ENCODE measurements at places on chromosomes 12 and 14.

GRCh38 chr12:1041478-1041877 lies 50.5 kb downstream of the ERC1 start:
- no peak for DNase-seq

- peak; percentile 78 for DNase-seq
Observed at GRCh38 chr14:60164712-60165546, at the start of gene DHRS7. TSS of gene DHRS7 (minus strand) at chr14:60165398. CDS start at chr14:60165309, 89 bp downstream.

DNA sequence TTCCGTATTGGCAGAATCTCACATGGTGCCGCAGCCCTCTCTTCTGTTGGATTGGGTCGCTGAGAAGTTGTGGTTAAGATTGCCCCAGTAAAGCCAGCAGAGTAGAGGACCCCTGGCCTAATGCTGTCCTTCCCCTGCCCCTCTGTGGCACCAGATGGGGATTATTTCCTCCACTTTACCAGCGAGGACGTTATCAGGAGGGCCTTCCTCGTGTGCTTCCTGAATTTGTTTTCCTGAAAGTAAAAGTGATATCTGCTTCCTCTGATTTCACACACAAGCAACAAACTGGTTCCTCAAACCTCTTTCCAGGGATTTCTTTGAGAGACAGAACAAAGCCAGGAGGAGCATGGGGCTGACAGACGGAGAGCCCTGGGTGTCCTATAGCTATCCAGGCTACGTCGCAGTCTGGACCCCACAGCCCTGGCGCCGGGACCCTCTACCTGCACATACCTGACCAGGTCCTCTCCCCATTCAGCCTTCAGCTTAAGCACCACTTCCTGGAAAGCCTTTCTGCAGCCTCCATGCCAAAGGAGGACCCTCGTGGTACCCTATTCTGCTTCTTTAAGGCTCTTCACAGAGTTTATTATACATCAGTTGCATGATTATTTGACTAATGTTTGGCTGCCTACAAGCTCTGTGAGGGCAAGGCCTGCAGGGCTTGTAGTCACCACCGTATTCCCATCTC lies 314.8 kb upstream of the FKBP4 start:
- no peak for DNase-seq

- DNase-seq: peak; percentile 36
Observed at GRCh38 chr12:79274501-79275064, 410.0 kb downstream of the SYT1 start.

DNA sequence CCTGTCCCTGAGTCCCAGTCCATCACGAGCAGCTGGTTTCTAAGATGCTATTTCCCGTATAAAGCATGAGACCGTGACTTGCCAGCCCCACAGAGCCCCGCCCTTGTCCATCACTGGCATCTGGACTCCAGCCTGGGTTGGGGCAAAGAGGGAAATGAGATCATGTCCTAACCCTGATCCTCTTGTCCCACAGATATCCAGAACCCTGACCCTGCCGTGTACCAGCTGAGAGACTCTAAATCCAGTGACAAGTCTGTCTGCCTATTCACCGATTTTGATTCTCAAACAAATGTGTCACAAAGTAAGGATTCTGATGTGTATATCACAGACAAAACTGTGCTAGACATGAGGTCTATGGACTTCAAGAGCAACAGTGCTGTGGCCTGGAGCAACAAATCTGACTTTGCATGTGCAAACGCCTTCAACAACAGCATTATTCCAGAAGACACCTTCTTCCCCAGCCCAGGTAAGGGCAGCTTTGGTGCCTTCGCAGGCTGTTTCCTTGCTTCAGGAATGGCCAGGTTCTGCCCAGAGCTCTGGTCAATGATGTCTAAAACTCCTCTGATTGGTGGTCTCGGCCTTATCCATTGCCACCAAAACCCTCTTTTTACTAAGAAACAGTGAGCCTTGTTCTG lies 41.6 kb downstream of the DAD1 start:
- DNase-seq: no peak

DNA sequence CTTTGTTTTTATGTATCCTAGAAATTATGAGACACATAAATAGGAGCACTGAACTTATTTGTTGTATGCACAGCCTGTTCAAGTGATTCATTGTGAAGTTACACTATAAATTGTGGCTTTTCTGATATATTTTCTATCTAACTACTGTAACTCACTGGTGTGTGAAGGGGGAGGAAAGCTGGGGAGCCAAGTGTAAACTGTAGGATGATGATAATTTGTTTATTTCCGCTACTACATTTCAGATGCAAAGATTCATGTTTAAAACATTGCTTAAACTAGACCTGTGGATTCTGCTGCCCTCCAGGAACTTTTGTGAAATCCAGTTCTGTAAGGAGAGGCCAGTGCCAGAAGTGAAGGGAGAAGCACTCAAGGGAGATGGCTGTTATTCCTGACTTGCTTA lies 3.3 kb downstream of the TMTC2 start:
- peak; percentile 19 for DNase-seq

DNA sequence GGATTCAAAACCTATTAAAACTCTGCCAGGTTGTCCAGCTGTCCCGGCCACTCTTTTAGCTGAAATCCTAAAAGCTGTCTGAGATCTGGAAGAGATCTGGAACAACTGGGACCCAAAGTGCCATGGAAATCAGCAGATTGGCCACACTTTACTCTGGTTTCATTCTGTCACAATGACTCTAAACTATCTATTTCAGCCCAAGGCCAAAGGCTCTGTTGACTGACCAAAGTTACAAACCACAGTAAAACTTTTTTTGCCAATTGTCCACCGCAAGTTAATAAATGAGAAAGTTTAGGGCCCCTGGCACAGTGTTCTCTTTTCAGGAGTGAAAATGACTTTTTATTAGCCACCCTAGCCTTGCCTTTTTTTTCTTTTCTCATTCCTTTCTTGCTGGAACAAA lies 113.4 kb upstream of the CPM start:
- DNase-seq: no peak

GRCh38 chr12:62862259-62862881 lies 72.6 kb downstream of the PPM1H start:
- DNase-seq: no peak

- peak; percentile 97 for DNase-seq
Observed at GRCh38 chr14:35384455-35385041, 20.0 kb downstream of the NFKBIA start.

DNA sequence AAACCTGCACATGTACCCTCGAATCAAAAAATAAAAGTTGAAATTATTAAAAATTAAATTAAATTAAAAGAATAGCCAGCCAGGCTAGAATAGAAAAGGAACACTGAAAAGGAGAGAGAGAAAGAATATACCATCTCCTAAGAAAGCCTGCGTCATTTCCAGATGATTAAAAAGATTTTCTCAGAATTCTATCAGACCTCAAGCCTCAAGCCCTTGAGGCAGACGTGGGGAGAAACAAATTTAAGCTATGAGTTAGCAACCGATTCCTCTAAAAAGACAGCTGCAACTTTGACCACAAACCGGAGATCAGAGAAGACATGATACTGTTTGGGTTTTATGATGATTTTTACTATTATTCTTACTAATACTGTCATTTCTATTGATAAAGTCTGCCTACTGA lies 138.3 kb downstream of the KSR2 start:
- no peak for DNase-seq

DNA sequence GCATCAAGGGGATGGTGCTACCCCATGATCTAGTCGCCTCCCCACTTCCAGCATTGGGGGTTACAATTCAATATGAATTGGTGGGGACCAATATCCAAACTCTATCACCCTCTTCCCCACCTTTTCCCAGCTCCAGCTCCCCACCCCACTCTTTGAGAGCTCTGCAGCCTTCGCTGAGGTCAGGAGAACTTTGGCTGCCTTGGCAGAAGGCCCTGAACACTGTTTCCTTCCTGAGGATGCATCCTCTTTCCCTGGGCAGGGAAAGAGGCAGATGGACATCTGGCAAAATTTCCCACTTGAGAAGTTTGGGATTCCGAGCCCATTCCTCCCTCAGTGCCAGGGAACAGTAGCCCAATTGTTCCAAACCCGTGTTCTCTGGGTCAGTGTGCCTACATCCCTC lies 169.1 kb downstream of the TSPAN9 start:
- no peak for DNase-seq

- DNase-seq: no peak
Observed at GRCh38 chr14:101496776-101497683, 64.3 kb upstream of the DIO3 start.

DNA sequence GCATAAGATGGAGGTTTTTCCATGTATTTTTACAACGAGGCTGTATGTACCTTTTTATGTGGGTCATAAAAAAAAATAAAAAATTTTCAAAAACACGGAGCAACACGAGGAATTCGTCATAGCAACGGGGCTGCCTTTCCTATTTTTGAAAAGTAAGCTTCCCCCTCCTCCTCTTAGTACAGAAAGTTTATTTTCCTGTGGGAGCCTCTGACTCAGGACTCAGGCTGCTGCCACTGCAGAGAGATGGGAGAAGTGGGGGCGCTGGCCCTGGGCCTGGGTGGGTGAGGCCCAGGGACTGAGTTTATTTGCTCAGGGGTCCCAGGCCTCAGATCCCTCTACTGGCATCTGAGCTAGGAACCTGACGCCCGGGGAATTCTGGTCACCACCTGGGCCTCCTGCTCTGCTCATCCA lies 10.2 kb upstream of the CMKLR1 start:
- DNase-seq: no peak

Data from cardiac fibroblast (primary cell).